ENCODE measurements at places on chromosomes 2 and 18.

DNA sequence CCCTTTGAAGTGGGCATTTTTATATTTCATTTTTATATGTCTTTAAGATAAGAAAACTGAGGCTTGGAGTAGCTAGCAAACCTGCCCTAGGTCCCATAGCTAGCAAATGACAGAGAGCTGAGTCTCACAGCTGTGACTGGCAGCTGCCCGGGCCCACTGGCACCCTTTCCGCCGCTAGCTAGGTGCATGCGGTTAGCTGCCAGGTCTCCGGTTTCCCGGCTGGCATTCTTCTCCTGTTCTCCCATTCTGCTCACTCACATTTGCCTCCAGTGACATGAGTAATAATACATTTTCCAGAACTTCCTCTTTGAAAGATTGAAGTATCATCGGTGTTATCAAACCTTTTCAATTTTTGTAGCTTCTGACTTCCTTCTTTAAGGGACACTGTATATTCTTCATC lies 38.7 kb downstream of the MTCL1 start:
- no peak for DNase-seq

- no peak for DNase-seq
Observed at GRCh38 chr2:188609321-188610049, 317.8 kb downstream of the GULP1 start.

- DNase-seq, result no peak
Observed at GRCh38 chr2:240024766-240025165, 376 bp downstream of the NDUFA10 start.

- peak; percentile 5 for DNase-seq
Observed at GRCh38 chr18:58100154-58100553, 56.1 kb downstream of the NEDD4L start.

GRCh38 chr2:30465171-30465545 lies 18.1 kb downstream of the LCLAT1 start:
- no peak for DNase-seq

GRCh38 chr18:59691996-59692395 lies 5.2 kb downstream of the CCBE1 start:
- DNase-seq, result no peak

- no peak for DNase-seq
Observed at GRCh38 chr2:65420712-65421431, 11.5 kb downstream of the SPRED2 start.

DNA sequence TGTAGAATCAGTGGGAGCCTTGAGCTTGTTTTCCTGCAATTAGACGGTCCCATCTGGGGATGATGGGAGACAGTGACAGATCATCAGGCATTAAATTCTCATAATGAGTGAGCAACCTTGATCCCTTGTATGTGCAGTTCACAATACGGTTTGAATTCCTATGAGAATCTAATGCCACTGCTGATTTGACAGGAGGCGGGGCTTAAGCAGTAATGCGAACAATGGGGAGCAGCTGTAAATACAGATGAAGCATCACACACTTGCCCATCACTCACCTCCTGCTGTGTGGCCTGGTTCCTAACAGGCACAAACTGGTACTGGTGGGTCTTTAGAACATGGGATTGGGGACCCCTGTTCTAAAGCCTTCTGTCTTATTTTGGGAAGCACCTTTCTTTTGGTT lies 17.9 kb upstream of the NYAP2 start:
- no peak for DNase-seq
